ENCODE measurements at places on chromosomes 12 and 14.

DNA sequence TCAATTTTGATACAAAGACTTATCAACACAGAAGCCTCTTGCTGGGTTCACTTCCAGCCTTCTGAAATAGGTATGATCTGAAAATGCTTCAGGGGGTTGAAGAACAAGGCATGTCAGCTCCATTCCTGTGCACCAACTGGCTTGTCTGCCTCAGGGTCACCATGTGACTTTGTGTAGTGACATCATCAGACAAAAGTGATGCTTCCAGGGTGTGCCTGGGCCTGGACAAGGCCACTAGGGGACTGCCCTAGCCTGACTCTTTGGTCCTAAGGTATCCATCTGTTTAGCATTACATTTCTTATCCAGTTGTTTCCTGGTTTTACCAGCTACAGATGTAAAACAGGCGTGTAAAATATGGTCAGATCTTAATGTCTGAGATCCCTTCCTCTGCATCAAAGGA lies 155.6 kb downstream of the CAND1 start:
- no peak for DNase-seq

GRCh38 chr12:111386885-111387284 lies 18.0 kb upstream of the PHETA1 start:
- DNase-seq = no peak

- DNase-seq = no peak
These were observed 54.0 kb upstream of the OAS1 start for GRCh38 chr12:112852810-112853209.

DNA sequence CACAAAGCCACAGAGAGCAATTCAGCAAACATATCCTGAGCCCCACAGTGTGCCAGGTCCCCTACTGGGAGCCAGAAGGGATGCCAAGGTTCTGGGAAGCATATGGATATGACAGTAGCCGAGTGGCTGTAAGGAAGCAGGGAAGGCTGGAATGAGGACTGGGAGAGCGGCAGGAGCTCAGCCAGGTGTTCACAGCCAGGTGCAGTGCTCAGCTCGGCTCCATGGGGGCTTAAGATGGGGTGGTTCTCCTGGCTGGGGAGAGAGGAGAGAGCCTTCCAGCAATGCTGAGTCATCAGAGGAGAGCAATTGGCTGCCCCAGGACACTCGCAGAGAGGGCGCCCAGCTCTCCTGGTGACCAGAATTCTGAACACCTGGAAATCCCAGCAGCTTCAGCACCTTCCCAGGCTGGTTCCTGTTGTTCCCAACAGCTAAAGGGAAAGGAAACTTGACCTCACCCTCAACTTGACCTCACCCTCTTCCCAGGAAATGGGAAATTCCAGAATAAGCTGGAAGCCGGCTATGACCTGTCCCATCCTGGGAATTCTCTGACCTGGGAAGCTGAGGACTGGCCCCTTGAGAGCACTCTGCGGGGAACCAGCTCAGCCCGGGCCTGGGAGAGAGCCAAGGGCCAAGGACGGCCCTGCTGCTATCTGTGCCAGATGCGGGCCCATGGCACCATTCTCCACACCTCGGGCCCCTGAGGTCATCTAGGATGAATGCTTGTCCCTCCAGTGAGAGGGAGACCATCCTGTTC lies 34.6 kb downstream of the SLC6A12 start:
- DNase-seq = no peak

GRCh38 chr12:12797794-12798152 lies 12.3 kb downstream of the APOLD1 start:
- no peak for DNase-seq

GRCh38 chr12:116215023-116215422 lies 62.5 kb downstream of the MED13L start:
- no peak for DNase-seq

GRCh38 chr14:60089221-60089620 lies 2.5 kb upstream of the PCNX4 start:
- no peak for DNase-seq

- no peak for DNase-seq
These were observed 22.3 kb upstream of the BDKRB1 start for GRCh38 chr14:96233661-96234060.
